ENCODE measurements at places on chromosomes 13 and 19.
A peak's percentile ranks its signal among the peaks of the same experiment; 100 is the strongest.

GRCh38 chr13:65789815-65790214 lies 1440.3 kb downstream of the PCDH9 start:
- no peak for DNase-seq

DNA sequence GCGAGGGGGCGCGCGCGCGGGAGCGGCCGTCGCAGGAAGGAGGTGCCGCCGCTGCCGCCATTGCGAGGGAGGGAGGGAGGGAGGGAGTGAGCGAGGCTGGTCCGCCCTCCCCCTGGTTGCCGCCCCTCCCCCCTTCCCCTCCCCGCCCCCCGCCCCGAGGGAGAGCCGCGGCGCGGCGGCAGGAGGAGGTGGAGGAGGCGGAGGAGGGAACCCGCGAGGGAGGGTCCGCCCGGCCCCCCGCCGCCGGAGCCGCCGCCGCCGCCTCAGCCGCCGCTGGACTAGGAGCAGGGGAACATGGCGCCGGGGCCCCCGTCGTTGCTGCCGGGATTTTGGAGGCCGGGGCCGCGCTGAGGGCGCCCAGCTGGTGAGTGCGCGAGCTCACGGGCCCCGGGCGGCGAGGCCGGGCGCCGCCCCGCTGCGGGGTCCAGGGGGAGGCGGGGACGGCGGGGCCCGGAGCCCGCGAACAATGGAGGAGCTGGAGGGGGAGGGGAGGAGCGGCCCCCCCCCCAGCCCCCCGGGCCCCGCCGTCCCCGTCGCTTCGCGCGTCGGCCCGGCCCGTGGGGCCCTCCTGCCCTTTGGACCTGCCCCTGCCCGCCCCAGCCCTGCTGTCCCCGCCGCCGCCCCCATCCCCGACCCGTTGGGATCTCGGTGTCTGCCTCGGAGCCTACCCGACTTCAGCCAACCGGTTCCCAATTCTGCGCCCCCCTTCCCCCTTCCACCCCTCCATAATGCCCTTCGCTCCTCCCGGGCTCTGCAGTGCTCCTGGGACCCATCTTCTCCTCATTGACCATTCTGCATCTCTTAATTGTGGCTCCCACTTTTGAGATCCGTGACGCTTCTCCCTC lies at the start of gene ARHGAP35:
Gene ARHGAP35 (plus strand): TSS at position 152 of the 845 bp plus-strand sequence. CDS start 57,679 bp downstream, outside the sequence.
- peak; percentile 72 for DNase-seq

DNA sequence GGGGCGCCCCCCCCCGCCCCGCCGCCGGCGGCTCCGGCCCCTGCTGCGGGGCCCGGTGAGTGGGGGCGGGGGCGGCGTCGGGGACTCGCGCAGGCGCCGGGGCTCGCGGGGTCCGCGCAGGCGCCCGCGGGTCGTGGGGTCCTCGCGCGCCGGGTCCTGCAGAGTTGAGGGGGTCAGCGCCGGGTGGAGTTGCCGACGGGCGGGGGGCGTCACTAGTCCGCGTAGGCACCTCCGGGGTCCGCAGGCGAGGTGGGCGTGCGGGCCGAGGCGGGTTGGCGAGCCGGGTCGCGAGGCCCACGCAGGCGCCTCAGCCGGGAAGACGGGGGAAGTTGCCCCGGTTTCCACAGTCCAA lies 365 bp downstream of the PPP6R1 start:
- no peak for DNase-seq

DNA sequence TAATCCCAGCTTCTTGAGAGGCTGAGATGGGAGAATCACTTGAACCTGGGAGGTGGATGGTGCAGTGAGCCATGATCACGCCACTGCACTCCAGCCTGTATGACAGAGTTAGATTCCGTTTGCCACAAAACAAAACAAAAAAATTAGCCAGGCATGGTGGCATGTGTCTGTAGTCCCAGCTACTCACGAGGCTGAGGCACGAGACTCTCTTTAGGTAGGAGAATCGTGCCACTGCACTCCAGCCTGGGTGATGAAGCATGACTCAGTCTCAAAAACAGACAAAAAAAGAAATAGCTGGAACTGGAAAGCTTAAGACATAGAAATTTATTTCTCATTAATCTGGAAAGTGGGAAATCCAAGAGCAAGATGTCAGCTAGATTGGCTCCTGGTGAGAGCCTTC lies 20.2 kb upstream of the ZNF808 start:
- no peak for DNase-seq

DNA sequence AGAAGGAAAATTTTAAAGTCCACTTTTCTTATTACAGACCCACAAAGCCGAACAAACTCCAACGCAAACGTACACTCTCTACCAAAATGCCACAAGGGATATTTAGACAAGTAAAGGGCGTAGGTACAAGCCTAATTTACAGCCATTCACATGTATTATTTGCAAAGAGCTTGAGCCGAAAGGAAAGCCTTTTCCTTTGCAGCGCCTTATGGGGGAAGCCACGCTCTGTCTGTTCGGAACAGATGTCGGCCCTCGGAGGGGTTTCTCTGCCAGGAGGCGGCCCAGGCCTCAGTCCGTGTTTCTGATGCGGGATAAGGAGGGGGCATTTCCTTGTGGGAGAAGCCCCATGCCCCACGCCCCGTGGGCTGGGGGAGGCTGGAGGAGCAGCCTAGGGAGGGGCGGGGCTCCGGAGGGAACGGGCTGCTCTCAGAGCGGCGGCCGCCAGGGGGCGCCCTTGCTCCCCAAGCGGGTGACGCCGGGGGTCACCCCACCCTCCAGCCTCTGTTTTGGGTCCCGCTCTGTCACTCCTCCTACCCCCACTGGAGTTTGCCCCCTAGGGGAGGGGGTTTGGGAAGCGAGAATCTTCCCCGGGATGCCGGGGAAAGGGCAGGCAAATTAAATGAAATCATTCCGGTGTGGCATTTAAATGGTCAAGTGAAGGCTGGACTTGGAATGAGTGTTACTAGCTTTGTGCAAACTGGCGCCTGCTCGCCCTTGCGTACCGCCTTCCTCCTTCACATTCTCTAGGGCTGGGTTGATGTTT lies 2.9 kb downstream of the HTR2A start:
- DNase-seq = peak; percentile 64

DNA sequence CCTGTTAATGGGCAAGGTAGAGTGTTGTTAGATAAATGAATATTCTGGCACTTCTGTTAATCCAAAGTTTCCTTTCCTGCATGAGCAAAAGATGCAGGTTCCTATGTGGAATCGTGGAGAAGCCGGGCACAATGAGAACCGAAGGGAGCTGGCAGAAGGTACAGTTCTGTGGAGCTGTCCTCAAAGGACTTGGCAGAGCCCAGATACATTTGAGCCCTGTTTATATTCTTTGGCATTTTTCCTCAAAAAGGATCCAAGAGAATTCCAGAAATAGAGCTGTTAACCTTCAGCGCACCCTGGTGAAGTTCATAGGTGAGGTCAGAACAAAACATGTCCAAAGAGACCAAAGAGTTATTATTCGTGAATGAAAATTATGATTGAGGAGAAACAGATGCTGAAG lies 4.0 kb upstream of the DLEU7 start:
- DNase-seq = no peak

- no peak for DNase-seq
Measured at GRCh38 chr13:99429670-99430069, 71.6 kb upstream of the TM9SF2 start.

GRCh38 chr19:46943150-46943946 lies 76.3 kb upstream of the NPAS1 start:
- no peak for DNase-seq
